ENCODE measurements at places on chromosomes 16 and 17.

- no peak for DNase-seq
These were observed 43.4 kb upstream of the ICAM2 start for GRCh38 chr17:64063766-64064224.

GRCh38 chr16:87067836-87068761, 249.1 kb downstream of the C16orf95 start:
- DNase-seq = no peak

GRCh38 chr17:10608244-10608643, 48.9 kb downstream of the MYH3 start:
- DNase-seq = no peak

GRCh38 chr16:31258366-31258765, 1.4 kb upstream of the ITGAM start:
- no peak for DNase-seq

- DNase-seq = no peak
These were observed 128.7 kb downstream of the XYLT1 start for GRCh38 chr16:17342031-17342430.

Data from T-helper 1 cell (primary cell).